Stimulated activated CD4-positive, alpha-beta T cell treated with anti-CD3 and anti-CD28 coated beads, Interleukin-15, amount 100 ng/mL, for 1 hour (primary cell): ENCODE measurements at places on chromosomes 1 and 21.

DNA sequence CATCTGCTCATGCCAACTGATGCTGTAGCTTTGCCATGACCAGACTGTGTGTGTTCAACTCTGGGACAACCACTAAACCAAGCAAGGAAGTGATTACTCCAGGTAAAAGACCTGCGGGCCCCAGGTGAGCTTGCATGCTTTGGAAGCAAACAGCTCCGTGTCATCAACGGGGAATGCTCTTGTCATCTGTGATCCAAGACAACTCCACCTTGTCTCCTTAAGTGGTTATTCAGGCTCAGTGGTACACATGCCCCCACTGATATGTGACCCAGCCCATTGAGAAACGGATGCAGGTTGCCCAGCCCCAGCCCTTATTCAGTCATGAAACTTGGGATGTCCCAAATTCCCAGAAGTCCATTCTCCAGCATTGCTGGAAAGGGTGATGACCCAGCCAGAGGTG is 89.0 kb downstream of the TIAM1 start:
- DNase-seq: no peak

- no peak for DNase-seq
Measured at GRCh38 chr1:58539553-58539952, 7.0 kb downstream of the OMA1 start.

- no peak for DNase-seq
Measured at GRCh38 chr1:230251644-230252191, 174.4 kb downstream of the PGBD5 start.

- no peak for DNase-seq
Measured at GRCh38 chr21:42887326-42887725, 5.8 kb upstream of the NDUFV3 start.

DNA sequence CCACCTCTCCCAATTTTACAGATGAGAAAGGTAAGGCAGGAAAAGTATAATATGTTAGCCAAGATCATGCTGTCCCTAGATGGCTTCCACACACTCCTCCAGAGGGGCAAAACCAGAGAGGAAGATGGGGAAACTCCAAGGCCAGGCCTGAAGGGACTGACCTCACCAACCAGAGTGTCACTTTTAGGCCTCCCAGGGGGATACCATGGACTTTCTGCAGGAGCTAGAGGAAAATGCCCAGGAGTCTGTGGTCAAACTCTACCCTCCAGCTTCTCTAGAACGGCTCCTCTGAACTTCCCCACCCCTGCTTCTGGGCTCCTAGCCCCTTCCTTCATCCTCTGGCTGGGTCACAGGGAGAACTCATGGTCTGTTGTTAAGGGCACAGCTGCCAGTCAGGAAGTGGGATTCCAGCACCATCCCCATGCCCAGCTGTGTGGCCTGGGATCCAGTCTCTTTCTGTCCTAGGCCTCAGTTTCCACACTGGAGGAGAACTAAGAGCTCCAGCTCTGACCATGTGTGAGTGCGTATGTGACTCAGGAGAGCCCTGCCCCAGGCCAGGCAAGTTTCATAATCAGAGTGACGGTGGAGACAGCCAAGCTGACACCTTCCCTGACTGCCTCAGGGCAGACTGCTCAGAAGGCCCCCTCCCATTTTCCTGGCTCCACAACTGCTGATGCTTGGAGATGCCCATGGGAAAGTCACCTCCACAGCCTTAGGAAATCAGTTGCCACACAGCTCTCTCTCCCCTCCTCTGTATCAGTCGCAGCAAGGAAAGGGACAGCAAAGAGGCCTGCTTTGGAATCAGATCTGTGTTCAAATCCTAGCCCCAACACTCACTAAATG is 1.9 kb downstream of the IGSF8 start:
- DNase-seq: no peak

- DNase-seq: no peak
Measured at GRCh38 chr1:148264374-148265276, 112.5 kb upstream of the NBPF11 start.

- DNase-seq: no peak
Measured at GRCh38 chr1:246092136-246092535, 414.9 kb downstream of the SMYD3 start.

DNA sequence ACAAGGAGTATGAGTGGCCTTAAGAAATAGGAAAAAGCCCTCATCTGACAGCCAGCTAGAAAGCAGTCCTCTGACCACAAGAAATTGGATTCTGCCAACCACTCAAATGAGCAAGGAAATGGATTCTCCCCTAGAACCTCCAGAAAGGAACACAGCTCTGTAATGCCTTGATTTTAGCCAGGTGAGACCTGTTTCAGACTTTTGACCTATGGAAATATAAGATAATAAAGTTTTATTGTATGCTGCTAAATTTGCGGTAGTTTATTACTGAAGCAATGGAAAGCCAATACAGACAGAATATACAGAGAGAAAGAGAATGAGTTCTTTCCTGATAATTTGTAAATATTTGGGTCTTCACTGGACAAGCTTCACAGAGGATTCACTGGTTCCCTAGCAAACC is 28.8 kb upstream of the SELE start:
- DNase-seq: no peak

DNA sequence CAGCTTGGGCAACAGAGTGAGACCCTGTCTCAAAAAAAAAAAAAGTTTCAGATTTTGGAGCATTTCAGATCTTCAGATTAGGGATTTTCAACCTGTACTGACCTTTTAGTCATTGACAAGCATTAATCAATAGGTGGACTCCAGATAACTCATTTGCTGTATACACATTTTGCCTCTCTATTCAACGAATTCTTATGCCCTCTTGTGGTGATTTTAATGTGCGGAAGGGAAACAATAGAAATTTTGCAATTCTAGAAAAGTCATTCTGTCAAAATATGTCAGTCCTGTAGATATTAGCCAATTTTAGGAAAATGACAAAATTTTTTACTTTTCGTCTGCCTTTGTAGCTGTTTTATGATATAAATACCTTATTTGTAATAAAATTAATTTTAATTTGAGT is 11.6 kb upstream of the OR2G2 start:
- no peak for DNase-seq

- no peak for DNase-seq
Measured at GRCh38 chr1:71843012-71843411, 439.3 kb downstream of the NEGR1 start.

DNA sequence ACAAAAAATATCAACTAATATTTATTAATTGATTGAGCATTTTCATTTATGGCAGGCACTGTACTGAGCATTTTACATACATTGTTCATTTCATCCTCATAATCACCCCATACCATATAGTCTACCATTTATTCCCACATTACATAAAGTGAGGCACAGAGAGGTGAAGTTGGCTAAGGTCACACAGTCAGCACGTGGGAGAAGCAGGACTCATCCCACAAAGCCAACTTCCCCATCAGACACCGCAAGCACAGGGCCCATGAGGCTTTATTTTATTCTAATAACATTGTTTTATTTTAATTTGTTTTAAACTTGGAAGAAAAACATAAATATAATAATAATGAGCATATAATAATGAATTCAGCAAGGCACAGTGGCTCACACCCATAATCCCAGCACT is 43.1 kb upstream of the CAPZB start:
- DNase-seq: no peak

GRCh38 chr1:58622571-58622970 is 45.5 kb upstream of the TACSTD2 start:
- DNase-seq: no peak

DNA sequence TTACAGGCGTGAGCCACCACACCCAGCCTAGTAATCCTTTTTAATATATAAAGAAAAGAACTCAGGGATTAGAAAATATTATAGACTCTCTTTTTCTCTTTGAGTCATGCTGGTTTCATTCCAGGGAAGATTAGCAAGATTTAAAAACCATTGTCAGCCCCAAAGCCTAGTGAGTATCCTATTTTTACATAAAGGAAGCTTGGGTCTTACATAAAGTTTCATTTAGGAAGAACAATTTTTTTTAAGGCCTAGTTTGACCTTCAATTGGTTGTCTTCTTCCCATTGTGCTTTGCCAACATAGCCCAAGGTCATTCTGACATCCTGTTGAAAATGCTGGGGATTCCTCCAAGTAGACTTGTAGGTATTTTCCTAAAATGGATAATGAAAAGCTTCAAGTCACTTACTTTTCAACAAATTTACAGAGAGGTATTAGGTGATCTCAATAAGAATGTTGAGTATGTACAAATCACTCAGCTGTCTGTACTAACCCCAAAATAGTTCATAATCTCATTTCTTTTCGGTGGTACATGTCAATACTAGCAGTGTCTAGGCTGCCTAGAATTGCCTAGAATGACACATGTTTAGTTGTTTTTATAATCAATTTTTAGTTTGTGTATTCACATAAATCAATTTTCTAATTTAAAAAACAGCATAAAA is 4.3 kb upstream of the KIF14 start:
- DNase-seq: no peak

- no peak for DNase-seq
Measured at GRCh38 chr1:208107425-208108212, 136.6 kb downstream of the PLXNA2 start.

- DNase-seq: no peak
Measured at GRCh38 chr1:147169171-147169570, 3.1 kb downstream of the PRKAB2 start.

DNA sequence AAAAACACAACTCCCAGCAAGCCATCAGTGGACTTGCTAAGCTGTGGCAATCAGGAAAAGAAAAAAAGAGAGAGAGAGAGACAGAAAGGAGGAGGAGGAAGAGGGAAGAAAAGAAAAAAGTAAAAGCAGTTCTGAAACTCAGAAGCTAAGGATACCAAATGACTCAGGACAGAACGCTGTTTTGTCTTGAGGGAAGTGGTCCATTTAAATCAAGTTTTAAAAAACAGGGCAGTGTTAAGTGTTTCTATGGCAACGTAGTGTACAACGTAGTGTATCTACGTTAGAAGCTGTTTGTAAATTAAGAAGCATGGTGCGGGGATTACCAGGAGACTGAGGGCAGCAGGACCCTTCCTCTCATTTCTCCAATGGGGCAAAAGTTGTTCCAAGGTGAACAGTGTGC is 5.8 kb downstream of the ADORA3 start:
- DNase-seq: no peak

- DNase-seq: no peak
Measured at GRCh38 chr1:113654883-113655282, 104.4 kb downstream of the PHTF1 start.

DNA sequence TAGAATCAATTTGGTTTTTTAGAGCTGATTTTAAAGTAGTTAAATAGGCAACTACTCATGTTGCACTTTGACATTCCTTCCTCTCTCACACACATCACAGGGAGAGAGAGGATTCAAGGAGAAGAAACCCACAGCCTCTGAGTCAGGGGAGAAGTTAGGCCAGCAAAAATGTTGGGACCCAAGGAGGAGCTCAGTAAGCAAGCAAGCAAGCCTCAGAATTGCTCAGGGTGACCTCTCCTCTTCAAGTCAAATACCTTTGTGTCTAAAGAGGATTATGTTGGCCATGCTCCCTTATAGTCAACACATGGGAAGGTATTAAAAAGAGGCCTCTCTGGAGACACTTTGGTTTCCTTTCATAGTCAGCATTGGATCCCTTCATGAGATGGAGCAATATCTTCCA is 80.5 kb upstream of the WARS2 start:
- DNase-seq: no peak

DNA sequence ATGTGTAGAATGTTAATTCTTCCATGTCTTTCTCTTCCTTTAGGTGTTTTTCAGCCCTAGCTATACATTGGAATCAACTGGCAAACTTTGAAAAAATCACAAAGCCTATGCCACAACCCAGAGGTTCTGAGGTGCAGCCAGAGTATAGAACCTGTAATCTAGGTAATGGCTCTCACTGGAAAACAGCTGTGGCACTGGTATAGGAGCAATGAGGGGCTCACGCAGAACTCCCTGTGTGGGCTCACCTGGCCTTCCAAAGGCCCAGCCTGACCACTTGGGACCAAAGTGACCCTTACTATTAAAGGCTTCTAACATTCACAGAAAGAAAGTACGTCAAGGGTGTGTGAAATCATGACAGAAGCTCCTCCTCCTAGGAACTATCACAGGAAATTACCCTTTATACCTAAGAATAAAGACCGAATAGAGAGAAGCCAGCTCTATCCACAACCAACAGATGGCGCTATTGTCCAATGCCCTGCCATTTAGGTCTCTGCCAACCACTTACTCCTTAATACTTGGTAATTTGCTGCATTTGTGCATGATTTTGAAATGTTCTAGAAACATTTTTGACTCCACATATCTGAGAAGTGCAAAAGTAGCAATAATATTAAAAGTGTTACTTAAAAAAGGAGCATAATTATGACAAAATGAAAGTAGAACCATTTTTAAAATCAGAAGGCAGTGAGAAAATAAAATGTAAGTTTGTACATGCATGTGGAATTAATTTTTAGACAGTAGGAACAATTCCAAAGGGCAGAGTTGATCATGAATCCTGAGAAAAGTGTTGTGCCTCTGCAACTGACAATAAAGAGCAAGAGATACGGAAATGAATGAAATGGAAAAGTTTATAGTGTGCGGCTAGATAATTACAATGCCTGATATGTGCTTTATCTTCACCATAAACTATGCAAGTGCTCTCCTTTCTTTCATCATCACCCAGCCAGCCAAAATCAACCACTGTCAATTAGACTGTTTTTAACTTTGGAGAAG is 93.1 kb upstream of the HAO2 start:
- DNase-seq: no peak
